ENCODE measurements at places on chromosomes 13 and 19.

DNA sequence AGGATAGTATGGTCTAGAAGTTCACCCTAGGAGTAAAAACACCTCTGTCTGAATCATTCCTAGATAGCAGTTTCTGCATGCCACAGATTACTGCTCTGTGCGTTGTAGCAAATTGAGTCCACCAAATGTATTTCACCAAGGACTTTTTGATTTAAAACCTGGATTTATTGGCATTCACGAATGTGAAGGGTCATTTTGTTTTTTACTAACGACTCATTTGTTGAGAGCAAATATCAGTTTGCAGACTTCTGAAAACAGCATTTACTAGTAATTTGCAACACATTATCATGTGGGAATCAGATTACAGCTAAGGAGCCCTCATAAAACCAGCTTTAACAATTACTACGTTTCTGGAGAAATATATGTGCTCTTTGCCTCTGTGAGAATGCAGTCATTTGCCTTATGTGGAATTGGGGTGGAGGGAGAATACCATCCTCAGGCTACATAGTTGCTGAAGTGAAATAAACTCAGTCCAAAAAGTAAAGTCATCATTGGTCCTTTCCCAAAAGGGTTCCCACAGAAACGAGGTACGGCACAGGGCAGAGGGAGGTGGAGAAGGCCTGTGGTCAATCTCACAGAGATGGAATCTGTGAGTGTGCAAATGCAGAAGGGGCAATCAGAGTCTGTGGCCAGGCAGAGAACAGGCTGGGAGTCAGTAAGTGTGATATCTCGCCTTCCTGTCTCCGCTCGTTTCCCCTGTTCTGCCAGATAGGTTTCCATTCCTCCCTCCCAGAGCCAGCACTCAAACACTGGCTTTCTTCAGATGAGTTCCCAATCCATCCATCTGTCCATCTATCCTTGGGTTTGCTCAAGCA lies 63.1 kb downstream of the DLEU7 start:
- no peak for DNase-seq

- no peak for DNase-seq
These were observed 8.0 kb downstream of the VSIG10L start for GRCh38 chr19:51333836-51334460.

DNA sequence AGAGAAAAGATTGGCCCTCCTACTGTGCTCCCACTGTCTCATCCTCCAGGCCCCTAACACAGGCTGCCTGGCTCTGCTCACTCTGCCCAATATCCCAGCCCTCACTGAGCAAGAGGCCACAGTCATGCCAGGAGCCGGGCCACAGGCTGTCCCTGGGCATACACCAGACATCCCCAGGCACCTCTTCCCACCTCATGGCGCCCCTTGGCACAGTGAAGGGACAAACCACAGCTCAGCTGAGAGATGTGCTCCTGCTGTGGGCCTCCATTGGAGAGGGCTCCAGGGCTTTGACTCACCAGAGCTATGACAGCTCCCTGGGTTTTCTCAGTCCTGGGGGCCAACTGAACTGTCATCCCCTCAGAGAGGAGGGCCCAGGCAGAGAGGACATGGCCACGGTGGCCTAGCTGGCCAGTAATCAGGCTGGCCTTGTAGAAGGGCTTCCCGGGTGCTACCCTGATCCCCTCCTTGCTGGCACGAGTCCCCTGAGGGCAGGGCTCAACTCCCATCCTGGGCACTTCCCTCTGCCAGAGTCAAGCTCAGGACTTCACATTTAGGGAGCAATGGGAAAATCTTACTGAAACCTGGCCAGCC lies 220.9 kb downstream of the TUBA3C start:
- no peak for DNase-seq

DNA sequence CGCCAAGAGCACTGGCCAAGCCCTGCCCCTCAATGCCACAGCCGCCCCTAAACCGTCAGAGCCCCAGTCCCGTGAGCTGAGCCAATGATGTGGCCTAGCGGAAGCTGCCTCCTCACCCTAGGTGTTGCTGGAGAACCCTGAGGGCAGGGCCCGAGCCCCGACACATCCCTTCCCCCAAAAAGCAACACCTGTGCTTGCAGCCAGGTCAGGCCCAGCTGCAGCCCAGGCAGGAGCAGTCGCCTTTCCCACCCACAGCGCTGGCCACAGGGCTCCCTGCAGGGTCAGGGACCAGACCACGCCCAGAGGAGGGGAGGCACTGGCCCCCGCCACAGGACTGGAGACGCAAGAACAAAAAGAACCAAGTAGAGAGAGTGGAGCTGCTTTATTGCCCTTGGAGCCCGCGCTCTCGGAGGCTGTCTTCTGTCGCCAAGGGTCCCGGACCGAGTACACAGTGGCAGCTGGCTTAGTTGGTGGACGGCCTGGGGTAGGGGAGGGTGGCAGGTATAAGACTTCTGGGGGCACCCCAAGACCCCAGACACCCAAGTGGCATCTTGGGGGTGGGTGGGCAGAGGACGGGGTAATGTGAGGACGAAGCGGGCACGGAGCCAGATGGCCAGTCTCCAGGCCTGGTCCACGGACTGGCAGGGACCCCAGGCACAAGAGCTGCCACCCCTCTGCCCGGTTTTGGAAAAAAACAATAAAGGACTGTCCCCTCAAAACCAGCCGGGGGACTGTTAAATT lies 3.3 kb downstream of the P2RY11 start:
- no peak for DNase-seq

- no peak for DNase-seq
These were observed 24.6 kb downstream of the COL4A1 start for GRCh38 chr13:110282316-110282841.

DNA sequence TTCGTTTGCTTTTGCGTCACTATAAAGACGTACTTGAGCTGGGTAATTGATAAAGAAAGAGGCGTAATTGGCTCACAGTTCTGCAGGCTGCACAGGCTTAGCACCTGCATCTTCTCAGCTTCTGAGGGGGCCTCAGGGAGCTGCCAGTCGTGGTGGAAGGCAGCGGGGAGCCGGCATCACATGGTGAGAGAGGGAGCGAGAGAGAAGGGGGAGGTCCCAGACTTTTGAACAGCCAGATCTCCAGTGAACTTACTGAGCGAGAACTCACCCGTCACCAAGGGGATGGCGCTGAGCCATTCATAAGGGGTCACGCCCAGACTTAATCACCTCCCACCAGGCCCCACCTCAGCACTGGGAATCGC lies 58.7 kb upstream of the F7 start:
- DNase-seq, result no peak

DNA sequence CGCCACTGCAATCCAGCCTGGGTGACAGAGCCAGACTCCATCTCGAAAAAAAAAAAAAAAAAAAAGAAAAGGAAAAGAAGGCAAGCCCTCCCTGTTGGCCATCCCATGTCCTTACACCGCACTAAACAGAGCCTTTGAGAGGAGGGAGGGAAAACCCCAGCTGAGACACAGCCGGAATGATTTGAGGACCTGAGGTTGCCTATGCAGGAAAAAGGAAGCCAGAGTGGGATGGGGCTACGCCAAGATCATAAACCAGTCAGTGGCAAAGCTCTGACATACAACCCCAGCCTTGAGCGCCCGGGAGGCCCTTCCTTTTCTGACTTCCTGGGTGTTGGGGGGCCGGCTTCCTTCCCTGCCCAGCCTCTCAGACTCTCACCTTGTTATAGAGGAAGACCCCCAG lies 12.5 kb upstream of the CHERP start:
- DNase-seq, result no peak

GRCh38 chr13:30799356-30799824 lies 64.0 kb downstream of the ALOX5AP start:
- DNase-seq, result no peak

DNA sequence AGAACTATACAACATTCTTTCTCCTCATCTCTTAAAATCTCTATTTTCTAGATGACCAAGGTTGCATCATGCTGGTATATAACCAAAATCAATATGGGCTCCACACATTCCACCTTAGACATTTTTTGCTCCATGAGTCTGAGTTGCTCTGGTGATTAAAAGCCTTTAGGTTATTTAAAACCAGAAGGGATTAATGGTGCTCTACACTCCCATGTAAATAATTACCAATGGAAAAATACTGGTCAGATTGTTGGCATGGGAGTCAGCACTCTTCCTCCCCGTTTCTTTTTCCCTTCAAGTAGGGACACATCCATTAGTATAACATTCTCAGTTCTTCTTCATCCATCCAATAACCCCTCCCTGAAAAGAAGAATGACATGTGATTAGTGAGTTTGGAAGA lies 747.7 kb downstream of the PCDH17 start:
- no peak for DNase-seq

Measured in B cell (primary cell).